RCC 7860 (cell line): ENCODE measurements at places on chromosomes 2 and 18.

GRCh38 chr2:3657881-3658280 lies at the start of gene ALLC:
ALLC (plus strand) TSS chr2:3658200; CDS start chr2:3671158, 12,958 bp downstream.
- DNase-seq: no peak

GRCh38 chr2:226483745-226484619 lies 315.6 kb downstream of the IRS1 start:
- DNase-seq: peak; percentile 52

GRCh38 chr2:74566754-74567085 lies 12.2 kb downstream of the DOK1 start:
- peak; percentile 50 for DNase-seq

GRCh38 chr2:223900066-223900465 lies 45.1 kb downstream of the WDFY1 start:
- DNase-seq: no peak

DNA sequence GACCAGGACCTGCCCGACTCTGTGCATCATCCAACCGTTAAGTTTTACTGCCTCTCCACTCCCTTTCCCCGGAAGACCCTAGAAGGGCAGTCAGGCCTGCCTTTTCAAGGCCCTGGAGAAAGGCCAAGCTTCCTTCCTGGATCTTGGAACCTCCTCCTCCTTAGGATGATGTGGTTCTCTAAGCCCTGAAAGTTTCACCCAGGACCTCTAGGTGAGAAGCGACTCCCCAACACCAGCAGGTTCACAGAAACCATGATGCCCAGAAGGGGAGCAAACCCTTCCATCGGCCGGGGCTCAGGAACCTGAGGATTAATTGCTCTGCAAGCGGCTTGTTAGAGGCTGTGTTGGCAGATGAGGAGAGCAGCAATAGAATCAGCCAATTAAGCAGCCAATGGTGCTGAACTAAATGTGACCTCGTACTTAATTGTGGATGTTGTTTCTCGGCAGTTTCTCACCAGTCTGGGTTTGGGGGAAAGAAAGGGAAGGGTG lies 94.2 kb upstream of the FZD7 start:
- no peak for DNase-seq

DNA sequence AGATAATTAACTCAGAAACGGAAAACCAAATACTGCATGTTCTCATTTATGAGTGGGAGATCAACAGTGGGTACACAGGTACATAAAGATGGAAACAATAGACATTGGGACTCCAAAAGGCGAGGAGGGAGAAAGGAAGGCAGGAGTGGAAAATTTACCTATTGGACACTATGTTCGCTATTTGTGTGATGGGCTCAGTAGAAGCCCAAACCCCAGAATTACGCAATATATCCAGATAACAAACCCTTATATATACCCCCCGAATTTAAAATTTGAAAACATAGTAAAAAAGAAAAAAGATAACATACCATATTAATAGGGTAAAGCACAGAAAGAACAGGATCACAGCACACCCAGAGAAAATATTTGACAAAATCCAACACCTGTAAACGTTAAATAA lies 1351.7 kb upstream of the FAM98A start:
- DNase-seq: no peak

DNA sequence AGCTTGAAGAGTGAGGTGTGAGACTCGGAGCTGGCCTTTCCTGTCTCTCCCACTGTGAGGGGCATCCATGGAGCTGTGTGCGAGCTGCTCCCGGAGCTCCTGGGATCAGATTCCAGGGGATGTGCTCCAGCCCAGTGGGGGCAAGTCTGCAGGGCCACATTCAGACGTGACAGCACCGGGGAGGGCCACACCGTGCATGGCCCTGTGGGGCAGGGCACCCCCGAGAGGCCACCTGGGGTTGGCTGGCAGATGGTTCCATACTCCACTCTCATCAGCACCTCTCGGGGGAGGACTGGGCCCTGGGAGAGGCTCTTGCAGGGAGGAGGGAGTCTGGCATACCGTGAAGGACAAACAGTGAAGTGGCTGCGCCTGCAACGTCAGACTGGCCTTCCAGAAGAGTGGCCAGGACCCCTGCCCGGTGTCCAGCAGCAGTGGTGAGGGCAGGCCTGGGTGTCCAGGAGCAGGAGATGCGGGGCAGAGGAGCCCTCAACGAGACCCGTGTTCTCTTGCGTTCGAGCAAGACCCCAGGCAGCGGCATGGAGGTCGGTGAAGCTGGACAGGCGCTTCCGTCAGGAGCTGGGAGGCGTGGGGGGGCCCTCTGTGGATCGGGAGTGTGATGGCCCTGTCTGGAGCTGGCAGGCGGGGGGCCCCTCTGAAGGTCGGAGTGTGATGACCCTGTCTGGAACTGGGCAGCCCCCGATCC lies 84.3 kb downstream of the ASB1 start:
- DNase-seq: no peak

- no peak for DNase-seq
Observed at GRCh38 chr2:235957251-235957650, 210.9 kb downstream of the GBX2 start.

DNA sequence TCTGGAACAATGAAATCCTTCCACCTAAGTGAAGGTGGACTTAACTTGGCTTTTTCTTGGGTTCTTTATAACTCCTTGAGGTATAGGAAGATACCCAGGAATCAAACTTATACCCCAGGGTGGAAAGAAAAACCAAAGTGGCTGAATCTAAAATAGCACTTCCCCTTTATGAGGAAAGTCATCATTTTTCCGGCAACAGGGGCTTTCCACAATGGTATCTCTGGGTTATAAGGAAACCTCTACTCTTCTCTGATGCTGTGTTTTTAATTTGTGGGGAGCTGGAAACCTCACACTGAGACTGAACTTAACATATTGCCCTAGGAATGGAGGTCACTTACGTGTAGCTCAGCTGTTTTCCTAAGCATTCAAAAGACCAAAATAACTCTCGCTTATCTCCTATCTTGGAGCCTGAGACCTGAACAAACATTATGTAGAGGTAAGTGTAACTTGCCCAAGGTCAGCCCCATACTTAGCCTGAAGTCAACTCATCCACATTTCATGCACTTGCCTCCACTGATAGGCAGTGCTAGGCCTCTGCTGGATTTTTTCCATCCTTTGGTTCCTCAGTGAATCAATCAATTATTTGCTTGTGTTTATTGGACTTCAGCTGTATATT lies 117.9 kb downstream of the SETBP1 start:
- DNase-seq: no peak

GRCh38 chr2:20123871-20124594 lies 72.6 kb upstream of the LAPTM4A start:
- no peak for DNase-seq

DNA sequence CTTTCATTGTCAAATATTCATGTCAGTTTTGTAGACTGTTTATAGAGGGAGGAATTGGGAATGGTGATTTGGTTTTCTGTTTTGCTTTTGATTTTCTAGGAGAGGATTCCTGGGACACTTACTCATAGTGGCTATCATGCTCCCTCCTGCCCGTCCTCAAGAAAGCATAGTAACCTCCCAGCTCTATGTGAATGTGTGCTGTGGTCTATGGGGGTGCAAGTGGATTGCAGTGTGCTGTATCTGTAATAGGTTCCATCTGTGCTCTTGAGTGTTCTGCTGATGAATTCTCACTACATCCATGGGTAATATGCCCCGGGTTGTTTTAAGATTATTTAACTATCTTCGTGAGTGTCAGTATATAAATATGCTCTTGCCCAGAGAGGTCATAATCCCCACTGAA lies 811.3 kb downstream of the CNTNAP5 start:
- no peak for DNase-seq

DNA sequence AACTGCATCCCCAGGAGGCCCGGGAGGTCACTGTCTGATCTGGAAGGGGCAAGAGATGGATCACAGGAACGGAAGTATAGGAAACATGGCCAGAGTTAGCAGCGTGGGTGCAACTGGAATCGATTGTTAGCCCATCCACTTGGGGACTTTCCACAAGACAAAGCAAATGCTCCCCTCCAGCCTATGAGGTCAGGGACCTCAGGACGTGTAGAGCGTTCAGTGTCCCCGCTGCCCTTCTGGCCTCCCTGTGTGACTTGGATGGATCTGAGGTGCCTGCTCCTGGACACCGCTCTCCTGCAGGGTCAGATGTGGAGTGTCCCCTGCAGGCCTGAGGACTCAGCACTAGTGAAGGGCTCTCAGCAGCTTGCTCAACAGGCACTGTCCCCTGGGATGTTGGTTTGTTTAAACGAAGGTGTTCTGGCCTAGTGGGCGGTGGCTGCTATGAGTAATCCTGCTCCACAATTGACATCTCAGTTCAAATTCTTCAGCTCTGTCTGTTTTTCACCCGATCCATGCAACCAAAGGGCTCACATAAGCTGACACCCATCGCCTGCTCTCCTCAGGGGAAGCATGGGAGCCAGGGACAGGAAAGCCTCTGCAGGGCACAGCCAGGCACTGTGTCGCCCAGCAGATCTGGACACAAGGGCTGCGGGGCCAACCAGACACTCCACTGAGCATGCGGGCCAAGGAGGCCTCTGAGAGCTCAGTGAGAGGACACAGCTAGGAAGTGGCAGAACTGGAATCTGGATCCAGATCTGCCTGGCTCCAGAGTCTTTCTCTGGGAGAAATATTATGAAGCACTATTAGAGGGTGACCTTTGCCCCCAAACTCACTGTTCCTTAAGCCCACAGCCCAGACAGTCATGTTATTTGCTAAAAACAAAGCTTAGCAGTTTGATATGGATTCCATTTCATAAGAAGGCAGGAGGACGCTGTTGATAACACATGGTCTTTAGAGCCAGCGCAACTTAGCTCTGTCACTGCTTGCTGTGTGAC lies 78.5 kb downstream of the RHOB start:
- DNase-seq: peak; percentile 14

DNA sequence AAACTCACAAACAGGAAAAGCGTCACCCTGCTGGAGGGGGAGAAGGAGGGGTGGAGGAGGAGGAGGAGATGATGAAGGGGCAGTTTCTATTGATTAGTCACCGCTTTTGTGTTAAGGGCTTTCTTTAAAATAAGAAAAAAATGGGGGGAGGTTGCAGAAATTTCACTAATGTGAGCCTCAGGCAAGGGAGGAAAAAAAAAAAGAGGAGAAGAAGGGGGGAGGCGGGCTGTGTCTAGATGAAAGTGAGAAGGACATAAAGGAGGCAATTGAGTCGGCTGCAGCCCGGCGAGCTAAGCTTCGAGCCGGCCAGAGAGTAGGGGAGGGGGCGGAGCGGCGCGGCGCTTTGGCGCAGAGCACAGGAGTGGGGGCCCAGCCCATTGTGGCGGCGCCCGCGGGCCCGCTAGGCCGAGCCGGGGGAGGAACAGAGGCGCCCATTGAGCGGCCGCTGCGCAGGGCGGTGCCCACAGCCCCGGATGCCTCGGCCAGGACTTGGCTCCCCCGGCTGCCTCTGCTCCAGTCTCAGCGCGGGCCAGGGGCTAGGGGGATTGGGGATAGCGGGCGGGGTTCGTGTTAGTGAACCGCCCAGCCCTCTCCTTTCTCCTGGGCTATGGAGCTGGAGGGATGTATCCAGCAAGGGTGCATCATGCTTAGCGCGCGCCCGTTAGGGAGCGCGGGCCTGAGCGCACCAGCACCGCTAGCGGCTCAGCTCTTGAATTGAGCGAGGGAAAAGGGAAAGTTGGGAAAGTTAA lies 7.9 kb downstream of the PAX3 start:
- no peak for DNase-seq
